ENCODE measurements at places on chromosomes 1 and 21.

GRCh38 chr1:36847761-36848160, 186.6 kb downstream of the GRIK3 start:
- DNase-seq = no peak

- no peak for DNase-seq
These were observed 349 bp downstream of the ADGRB2 start for GRCh38 chr1:31763671-31764311.

GRCh38 chr1:224042557-224043118, 71.3 kb upstream of the FBXO28 start:
- no peak for DNase-seq

DNA sequence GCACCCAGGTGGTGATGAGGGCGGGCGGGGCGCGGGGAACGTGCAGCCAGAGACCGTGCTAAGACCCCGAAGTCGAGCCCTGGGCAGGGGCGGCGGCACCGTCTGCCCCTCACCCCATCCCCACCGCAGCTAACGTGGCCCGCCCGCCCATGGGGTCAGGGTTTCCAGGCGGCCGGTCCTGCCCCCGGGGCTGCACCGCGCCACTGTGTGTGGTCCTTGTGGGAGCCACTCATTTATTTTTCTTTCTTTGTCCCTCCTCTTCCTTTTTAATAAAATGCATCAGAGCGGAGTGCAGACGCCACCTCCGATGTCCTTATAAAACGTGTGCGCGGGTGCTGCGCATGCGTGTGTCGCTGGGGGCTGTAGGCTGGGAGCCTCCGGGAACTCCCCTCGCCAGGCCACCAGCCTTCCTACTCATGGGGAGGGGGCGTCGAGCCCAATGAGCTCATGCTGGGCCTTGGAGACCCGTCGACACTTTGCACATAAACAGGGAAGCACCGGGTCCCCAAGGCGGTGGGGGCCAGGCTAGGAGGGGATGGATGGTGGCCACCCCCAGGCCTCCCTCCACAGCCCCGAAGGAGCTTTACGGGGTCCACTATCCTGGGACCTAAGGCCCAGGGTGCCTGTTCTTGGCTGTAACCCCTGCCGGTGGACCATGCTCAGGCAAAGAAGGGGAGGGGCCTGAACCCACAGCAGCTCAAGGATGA, 59.9 kb downstream of the WNT9A start:
- no peak for DNase-seq

DNA sequence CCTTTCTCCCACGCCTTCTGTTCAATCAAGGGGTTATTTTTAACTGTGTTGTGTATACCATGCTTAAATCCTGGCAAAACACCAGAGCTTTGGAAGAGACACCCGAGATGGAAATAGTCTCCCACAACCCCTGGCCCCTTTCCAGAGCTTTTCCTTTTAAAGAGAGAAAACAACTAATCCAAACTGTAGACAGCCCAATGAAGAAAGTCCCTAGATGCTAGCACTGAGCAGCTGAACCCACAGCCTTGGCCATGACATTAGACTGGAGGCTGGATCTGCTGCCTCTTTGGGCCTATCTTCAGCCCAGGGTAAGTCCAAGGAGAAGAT, 64.9 kb upstream of the ARTN start:
- no peak for DNase-seq

- no peak for DNase-seq
These were observed 203.0 kb downstream of the TOMM20 start for GRCh38 chr1:234925440-234926263.

DNA sequence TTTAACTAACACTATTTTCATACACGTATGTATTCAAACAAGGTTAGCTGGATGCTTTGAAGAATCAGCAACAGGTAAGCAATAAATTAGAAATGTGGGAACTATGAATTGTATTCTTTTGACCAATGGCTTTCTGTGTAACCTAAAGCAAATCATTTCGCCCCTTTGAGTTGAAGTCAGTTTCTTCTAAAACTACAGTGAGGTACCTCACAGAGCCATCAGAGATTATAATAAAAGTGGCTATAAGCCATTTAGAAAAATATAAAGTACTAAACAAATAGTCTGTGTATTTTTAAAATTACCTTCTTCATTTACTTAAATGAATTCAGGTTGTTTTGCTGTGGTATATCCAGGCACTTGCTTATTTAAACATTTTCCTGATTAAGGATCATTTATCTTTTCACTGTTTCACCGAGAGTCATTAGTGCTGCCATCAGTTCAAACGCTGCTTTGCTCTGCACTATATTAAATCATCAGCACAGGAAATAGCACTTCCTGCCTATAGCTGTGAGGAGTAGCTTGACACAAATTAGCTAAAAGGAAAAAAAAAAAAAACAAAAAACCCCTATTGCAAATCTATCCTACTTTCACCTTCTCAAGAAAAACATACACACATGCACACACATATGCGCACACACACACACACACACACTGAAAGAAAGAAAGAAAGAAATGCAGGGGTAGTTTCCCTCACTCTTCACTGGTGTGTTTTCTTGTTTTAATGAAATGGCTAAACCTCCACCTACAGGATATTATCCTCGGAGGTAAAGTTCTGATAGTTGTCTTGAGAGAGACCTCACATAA, 39.8 kb upstream of the C1orf105 start:
- DNase-seq = no peak

DNA sequence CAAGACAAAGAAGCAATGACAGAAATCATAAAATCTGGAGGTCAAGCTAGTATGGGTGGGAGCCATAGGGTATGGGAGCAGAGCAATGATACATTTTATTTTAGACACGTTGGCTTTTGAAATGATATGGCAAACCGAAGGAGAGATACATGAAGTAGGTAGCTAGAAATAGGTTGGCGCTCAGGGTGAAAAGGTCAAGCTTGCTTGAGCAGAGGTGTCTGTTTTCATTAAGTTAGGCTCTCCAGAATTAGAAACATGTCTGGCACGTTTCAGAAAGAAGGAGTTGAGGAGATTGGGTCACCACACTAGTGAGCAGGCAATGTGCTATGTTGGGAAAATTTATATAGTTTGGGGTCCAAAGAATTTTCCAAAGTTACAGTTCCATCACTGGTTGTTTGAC, 151.4 kb downstream of the AMY1C start:
- DNase-seq = no peak

- DNase-seq = peak; percentile 7
These were observed 7.5 kb downstream of the MX2 start for GRCh38 chr21:41369105-41369919.

- no peak for DNase-seq
These were observed 43.3 kb downstream of the BACE2 start for GRCh38 chr21:41211060-41211805.

DNA sequence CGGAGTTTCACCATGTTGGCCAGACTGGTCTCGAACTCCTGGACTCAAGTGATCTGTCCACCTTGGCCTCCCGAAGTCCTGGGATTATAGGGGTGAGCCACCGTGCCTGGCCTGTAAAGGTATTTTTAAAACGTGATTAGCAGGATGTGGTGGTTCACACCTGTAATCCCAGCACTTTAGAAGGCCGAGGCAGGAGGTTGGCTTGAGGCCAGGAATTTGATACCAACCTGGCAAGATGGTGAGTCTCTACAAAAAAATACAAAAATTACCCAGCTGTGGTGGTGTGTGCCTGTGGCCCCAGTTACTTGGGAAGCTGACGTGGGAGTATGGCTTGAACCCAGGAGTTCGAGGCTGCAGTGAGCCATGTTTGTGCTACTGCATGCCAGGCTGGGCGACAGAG, 43.3 kb upstream of the SOD1 start:
- no peak for DNase-seq

GRCh38 chr1:225026701-225027100, 97.2 kb downstream of the DNAH14 start:
- DNase-seq = no peak

GRCh38 chr1:186195377-186195931, 179.6 kb downstream of the TPR start:
- DNase-seq = no peak

DNA sequence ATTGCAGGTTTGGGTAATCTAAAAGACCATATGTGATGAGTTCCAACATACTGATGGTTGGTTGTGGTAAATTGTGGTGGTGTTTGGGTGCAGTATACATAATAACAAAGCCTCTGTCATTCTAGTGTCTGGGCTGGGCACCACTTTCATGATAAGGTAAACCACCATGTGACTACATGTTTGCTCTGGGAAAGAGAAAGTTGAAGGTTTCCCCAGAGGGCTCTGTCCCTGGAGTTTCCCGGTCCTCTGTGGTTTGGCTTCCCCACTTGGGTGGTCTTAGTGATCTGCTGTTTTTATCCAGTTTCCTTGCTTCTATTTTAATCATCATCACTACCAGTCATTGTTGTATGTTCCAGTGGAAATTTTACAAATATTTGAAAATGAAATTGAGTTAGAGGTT, 55.9 kb upstream of the TSPAN2 start:
- DNase-seq = no peak

GRCh38 chr1:238135708-238136664, 245.3 kb upstream of the ZP4 start:
- no peak for DNase-seq

DNA sequence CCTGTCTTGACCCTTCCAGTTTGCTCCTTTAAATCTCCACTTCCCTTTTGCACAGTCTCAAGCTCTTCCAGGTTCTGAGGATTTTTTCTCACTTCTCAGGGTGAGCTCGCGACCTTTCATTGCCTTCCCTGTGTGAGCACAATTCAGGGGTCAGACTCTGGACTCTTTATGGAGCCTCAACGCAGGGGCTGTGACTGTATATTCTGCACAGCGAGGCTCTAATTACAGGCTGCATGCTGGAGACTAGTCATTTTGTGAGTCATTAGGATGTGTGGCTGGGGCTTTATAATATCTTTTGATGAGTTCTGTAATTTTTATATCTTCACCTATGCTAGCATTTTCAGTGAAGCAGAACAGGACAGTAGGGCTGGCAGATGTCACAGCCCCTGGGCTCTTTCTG, 270.7 kb downstream of the KAZN start:
- DNase-seq = no peak

- DNase-seq = no peak
These were observed 7.1 kb downstream of the ITGB2 start for GRCh38 chr21:44913425-44914175.

DNA sequence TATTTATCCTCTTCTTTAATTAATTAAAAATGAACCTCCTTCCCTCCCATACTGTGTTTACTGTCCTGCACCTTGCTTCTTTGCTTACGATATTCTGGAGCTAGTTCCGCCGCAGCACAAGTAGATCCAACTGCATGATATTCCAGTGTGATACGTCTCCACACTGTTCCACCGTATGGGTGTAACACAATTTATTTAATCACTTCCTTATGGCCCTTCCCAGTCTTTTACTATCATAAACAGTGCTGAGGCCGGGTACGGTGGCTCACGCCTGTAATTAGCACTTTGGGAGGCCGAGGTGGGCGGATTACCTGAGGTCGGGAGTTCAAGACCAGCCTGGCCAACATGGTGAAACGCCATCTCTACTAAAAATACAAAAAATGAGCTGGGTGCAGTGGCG, 25.7 kb downstream of the CNST start:
- DNase-seq = no peak

Measured in DMS79 (cell line).